ENCODE measurements at places on chromosomes 6 and 20.
A peak's percentile ranks its signal among the peaks of the same experiment; 100 is the strongest.

DNA sequence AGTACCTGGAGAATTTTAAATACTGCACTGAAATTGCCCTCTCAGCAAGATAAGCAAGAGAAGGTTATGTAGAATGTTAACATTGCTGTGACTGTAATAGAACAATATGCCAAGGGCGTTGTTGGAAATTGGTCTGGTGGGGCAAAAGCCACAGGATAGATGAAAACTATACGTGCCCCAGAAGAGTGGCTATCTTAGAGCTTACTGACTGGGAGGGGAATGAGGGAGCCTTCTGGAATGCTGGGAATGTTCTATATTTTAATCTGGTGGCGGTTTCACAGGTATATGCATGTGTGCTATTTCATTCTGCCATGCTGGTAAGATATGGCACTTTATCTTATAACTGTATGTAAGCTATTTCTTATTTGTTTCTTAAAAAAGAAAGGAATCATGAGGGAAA lies 35.2 kb upstream of the YWHAB start:
- peak; percentile 48 for DNase-seq

DNA sequence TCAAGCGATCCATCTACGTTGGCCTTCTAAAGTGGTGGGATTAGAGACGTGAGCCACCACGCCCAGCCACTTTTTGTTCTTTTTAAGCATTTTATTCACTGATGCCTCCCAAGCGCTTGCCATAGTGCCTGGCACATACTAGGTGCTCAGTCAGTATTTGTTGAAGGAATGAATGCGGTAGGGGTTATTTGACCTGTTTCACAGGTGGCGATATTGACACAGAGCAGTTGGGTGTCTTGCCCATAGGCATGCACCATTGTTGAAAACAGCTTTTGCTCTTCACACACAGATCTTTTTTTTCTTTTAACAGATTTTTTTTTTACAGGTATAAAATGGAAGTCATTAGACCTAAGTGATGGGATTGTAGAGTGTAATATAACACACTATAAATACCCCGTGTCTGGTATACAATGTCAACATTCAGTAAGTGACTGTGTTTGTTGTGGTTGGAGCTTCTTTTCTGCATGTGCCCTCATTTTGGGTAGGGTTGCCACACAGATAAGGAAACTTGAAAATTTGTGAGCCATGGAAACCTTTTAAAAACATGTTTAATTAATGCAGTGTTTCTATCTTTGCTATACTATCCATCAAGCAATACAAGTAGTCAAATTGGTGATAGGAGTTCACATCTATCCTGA lies 24.8 kb downstream of the RREB1 start:
- DNase-seq = no peak

GRCh38 chr6:41174610-41175009 lies 11.7 kb upstream of the TREM2 start:
- no peak for DNase-seq

DNA sequence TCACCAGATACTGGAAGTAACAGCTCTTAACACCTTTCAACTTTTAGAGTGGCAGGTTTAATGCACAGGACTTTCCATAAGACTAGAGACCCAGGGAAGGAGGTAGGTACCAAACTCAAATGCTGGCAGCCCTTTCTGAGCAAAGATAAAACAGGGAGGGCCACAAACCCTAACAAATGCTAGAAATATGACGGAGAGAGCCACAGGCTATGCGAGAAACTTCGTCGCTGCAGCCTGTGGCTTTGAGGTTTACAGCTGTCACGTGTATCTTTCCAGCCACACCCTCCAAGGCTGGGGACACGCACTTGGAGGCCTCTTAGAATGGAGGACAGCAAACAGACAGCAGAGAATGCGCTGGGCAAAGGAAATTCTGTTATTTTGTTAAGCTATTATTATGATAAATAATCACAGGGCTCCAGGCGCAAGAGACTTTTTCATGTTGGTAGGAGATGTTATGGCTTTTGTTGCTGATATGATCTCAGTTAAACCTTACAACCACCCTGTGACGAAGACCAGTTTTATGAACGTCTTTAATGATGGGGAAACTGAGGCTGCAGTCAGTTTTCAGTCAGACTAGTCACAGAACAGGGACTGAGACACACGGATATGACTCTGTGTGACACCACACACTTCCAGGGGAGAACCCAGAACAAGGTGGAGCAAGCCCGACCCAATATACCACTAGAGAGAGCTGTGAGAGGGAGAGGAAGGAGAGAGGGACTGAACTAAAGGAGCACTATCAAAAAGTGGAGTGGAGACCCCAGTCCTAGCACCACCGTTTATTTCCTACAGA lies 2.0 kb downstream of the TRAM2 start:
- DNase-seq = peak; percentile 84

GRCh38 chr6:158185729-158186456 lies 17.7 kb downstream of the GTF2H5 start:
- DNase-seq = no peak

DNA sequence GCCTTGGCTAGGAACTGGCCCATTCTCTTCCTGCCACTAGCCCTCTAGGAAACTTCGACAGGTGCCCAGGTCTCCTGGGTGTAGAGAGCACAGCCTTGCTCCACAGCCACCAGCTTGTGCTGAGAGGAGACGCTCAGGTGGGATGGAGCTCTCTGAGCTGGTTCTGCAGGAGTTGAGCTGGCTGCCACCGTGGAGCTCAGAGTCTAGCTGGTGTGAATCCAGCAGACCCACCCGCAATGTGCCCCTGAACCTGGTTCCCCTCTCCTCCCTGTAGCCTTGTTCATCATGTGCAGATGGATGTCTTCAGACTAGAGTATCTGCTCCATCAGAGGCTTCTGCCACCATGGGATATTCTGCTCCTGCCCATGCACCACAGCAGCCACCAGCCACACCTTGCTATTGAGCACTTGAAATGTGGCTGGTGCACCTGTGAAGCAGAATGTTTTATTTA lies 222.5 kb downstream of the SYNDIG1 start:
- no peak for DNase-seq

- no peak for DNase-seq
Measured at GRCh38 chr20:14544688-14545087, 207.3 kb upstream of the FLRT3 start.

DNA sequence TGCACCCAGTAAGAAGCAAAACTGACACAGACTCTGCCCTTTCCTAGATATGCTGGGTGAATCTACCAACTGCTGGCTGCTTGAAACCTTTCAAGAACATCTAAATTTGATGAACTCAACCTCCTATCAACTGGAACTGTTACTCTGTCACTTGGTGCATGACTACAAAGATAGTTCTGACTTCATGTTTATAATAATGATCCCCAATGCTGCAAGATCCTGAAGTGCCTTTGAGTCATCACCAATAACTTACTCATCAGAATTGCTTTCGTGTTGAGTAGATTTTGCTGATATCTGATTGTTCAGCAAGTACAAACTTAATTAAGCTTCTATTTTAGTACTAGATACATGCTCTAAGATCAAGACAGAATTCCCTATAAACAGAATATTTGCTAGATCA lies 100.2 kb upstream of the ARMC2 start:
- DNase-seq = no peak

GRCh38 chr20:43940518-43941225 lies 26.0 kb downstream of the TOX2 start:
- DNase-seq = no peak

GRCh38 chr6:122736163-122736562 lies 43.4 kb upstream of the FABP7 start:
- DNase-seq = no peak

DNA sequence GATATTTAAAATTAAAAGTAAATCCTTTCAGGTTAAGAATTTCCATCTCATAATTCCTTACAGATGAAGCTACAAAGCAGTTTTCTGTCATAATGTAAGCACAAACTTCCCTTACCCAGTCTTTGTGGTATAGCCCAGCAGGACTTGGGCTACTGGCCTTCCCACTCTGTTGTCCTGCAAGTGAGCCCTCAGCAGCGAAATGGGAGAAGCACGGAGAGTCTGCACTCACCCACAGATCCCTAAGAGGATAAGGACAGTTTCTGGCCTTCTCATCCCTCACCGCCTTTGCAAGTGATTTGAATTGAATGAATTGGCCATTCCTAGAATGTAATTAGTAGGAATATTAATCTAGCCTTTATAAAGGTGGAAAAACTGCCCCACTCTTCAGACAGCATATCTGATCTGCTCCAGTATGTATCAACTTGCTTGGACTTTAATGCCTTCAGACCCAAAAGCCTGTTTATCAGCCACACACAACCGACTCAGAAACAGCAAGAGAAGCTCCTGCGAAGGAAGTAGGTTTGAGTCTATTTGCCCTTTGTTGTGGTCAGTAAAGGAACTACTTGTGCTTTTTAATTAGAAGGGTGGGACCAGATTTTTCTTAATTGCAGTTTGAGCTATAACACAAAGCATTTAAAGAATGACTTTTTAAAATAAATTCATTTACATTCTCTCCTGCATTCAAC lies 29.9 kb upstream of the PRDM1 start:
- peak; percentile 23 for DNase-seq

- no peak for DNase-seq
Measured at GRCh38 chr6:119314885-119315272, 34.7 kb downstream of the MAN1A1 start.

GRCh38 chr6:138028893-138029292 lies 78.3 kb downstream of the PERP start:
- no peak for DNase-seq

- no peak for DNase-seq
Measured at GRCh38 chr6:144681334-144681733, 396.2 kb downstream of the UTRN start.

GRCh38 chr20:59778615-59779200 lies 154.7 kb downstream of the SYCP2 start:
- no peak for DNase-seq

GRCh38 chr6:168619560-168620314 lies 178.8 kb downstream of the SMOC2 start:
- no peak for DNase-seq

GRCh38 chr20:57999465-58000111 lies 228.9 kb downstream of the ANKRD60 start:
- peak; percentile 64 for DNase-seq

- DNase-seq = peak; percentile 45
Measured at GRCh38 chr6:129251669-129252376, 368.9 kb downstream of the LAMA2 start.

GRCh38 chr6:84892671-84893070 lies 128.3 kb upstream of the TBX18 start:
- no peak for DNase-seq
